T-cell (primary cell): ENCODE measurements at places on chromosomes 11 and 22.
A peak's percentile ranks its signal among the peaks of the same experiment; 100 is the strongest.

DNA sequence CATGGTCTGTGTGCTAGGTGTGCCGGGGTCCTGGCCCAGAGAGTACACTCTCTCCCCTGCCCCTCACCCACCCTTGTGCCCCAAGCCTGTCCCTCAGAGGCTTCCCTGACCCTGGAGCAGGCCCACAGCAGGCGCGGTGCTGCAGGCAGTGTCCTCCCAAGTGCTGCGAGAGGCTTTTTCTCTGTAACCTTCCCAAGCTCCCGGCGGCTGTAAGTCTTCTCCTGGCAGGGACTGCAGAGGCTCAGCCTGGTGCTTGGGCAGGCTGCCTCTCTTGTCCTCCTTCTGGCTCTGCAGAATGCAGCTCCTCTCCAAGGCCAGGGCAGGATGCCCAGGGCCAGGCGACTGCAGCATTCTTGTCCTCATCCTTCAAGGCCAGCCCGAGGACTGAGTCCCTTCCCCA is 15.9 kb downstream of the RFPL1 start:
- H3K27ac ChIP-seq, result no peak overlapping the region
- no peaks in the 10 kb centered on the region for H3K36me3 ChIP-seq
- H3K4me3 ChIP-seq, result no peak overlapping the region
- H3K27me3 ChIP-seq, result no peaks in the 10 kb centered on the region

DNA sequence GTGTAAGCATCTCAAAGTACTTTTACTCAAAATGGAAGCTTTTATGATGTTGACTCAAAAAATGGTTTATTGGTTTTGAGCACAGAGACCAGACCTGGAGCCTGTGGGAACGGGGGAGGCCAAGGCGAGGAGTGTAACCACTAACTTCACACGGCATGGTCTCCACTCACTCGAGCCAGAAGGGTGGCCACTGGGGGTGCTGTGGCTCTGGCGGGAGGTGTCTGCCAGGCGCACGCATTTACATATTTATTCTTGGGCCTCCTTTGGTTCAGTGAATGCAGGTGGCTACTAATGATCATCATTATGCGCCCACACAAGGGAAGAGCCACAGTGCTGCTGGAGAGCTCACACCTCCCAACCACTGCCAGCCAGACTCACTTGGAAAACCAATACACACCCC is 64.6 kb downstream of the FLRT1 start:
- peaks cover 4% of the 10 kb centered on the region for H3K27me3 ChIP-seq
- DNase-seq, result no peak
- H3K4me1 ChIP-seq, result no peaks in the 10 kb centered on the region
- no peaks in the 10 kb centered on the region for H3K36me3 ChIP-seq
- H3K27ac ChIP-seq, result no peak overlapping the region

- H3K27ac ChIP-seq, result no peak overlapping the region
- peaks cover 65% of the 10 kb centered on the region for H3K27me3 ChIP-seq
Measured at GRCh38 chr11:2164081-2164480, 3.1 kb upstream of the INS start.

DNA sequence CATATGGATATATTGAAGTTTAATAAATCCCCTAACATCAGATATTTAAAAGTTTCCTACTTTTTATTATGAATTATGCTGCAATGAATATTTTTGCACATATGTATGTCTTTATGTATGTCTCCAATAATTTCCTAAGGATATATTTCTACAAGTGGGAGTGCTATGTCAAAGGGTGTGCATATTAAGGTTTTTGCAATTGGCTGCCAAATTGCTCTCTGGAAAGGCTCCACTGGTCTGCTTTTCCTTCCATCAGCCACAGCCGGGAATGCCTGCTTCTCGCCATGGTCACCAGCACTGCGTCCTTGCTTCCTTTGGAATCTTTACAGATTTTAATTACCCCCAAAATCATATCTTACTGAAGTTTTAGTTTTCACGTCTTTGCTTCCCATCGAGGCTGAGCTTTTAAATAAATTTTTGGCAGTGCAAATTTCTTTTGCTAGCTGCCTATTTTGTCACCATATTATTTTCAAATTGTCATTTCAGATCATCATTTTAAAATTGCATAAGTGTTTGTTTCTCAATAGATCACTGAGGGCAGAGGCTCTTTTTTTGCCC is 221.7 kb downstream of the SNX19 start:
- H3K4me1 ChIP-seq, result no peaks in the 10 kb centered on the region
- H3K27ac ChIP-seq, result no peak overlapping the region
- no peak for DNase-seq
- H3K36me3 ChIP-seq, result no peaks in the 10 kb centered on the region
- H3K27me3 ChIP-seq, result no peaks in the 10 kb centered on the region
- no peak overlapping the region for H3K4me3 ChIP-seq

DNA sequence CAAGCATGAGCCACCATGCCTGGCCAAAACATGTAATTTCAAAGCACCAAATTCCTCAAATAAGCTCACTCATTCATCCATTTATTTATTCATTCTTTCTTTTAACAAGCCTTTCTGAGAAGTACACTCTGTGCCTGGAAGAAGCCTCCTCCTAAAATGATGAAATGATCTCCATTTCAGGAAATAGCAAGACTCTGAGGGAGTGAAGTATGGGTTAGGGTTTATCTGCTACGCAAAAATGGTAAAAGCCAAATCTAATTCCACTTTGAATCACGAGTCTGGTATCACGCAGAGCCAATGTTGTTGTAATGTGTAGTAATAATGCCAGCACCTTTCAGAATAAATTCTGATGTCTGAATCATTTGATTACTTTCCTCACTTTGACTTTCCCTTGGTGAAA is 1041.8 kb downstream of the LRRC4C start:
- H3K27ac ChIP-seq, result no peak overlapping the region
- no peaks in the 10 kb centered on the region for H3K4me1 ChIP-seq
- H3K36me3 ChIP-seq, result no peaks in the 10 kb centered on the region
- no peaks in the 10 kb centered on the region for H3K27me3 ChIP-seq
- DNase-seq, result no peak
- no peak overlapping the region for H3K4me3 ChIP-seq

- H3K27me3 ChIP-seq, result no peaks in the 10 kb centered on the region
- no peak for DNase-seq
- H3K27ac ChIP-seq, result no peak overlapping the region
- H3K36me3 ChIP-seq, result peaks cover 96% of the 10 kb centered on the region
Measured at GRCh38 chr11:121552154-121552553, 99.4 kb upstream of the SORL1-AS1 start.

GRCh38 chr11:118148856-118149255 is 3.8 kb downstream of the SCN4B start:
- DNase-seq, result no peak
- H3K27me3 ChIP-seq, result peaks cover 68% of the 10 kb centered on the region
- H3K27ac ChIP-seq, result no peak overlapping the region
- H3K36me3 ChIP-seq, result no peaks in the 10 kb centered on the region
- no peaks in the 10 kb centered on the region for H3K4me1 ChIP-seq

GRCh38 chr22:36220451-36220921 is 18.8 kb downstream of the APOL2 start:
- no peak for DNase-seq
- no peak overlapping the region for H3K27ac ChIP-seq
- H3K27me3 ChIP-seq, result peaks cover 12% of the 10 kb centered on the region
- H3K4me3 ChIP-seq, result no peak overlapping the region
- H3K36me3 ChIP-seq, result no peaks in the 10 kb centered on the region

GRCh38 chr11:117417342-117417741 is 89.7 kb downstream of the CEP164 start:
- no peak overlapping the region for H3K4me3 ChIP-seq
- no peaks in the 10 kb centered on the region for H3K36me3 ChIP-seq
- no peak overlapping the region for H3K27ac ChIP-seq
- H3K4me1 ChIP-seq, result no peaks in the 10 kb centered on the region
- H3K27me3 ChIP-seq, result no peaks in the 10 kb centered on the region

GRCh38 chr11:8168485-8169257 is at the start of gene RIC3:
TSS of gene RIC3 (minus strand) at chr11:8169025. CDS start at chr11:8168989, 36 bp downstream.
- no peaks in the 10 kb centered on the region for H3K36me3 ChIP-seq
- H3K27me3 ChIP-seq, result peaks cover 20% of the 10 kb centered on the region
- H3K4me3 ChIP-seq, result peak within 1 kb of the TSS; percentile 79
- no peak within 1 kb of the TSS for H3K27ac ChIP-seq
- peaks cover 9% of the 10 kb centered on the region for H3K4me1 ChIP-seq
- DNase-seq, result peak; percentile 17

- no peak for DNase-seq
- no peak overlapping the region for H3K27ac ChIP-seq
- H3K36me3 ChIP-seq, result no peaks in the 10 kb centered on the region
- peaks cover 4% of the 10 kb centered on the region for H3K27me3 ChIP-seq
Measured at GRCh38 chr11:47659276-47659675, 16.9 kb upstream of the MTCH2 start.

DNA sequence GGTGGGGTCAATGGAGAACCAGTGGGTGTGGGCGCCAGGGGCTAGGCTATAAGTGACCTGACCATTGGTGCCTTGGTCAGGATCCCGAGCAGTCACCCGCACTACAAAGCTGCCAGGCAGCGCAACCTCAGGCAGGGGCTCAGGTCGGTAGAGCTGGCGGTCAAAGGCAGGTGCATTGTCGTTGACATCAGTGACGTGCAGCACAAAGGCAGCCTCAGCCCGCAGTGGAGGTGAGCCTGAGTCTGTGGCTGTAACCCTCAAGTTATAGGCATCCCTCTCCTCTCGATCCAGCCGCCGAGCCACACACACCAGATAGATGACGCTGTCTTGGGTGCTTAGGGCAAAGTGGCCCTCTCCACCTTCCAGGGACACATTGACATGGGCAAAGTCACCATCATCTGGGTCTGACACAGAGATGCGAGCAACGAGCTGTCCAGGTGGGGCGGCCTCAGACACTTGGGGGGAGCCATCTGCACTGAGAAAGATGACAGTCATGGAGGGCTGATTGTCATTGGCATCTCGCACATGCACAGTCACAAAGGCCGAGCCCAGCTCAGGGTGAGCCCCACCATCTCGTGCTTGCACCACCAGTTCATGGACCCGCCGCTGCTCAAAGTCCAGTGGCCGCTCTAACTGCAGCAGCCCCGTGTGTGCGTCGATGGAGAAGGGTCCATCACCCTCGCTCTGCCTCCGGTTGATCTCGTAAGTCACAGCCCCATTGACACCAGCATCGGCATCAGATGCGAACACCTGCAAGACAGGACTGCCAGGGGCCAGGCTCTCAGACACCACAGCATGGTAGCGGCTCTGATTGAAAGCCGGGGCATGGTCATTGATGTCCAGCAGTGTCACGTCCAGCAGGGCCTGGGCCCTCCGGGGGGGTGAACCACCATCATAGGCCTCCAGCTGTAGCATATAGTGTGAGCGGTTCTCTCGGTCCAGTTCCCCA is 15.3 kb downstream of the DCHS1 start:
- no peak overlapping the region for H3K27ac ChIP-seq
- DNase-seq, result no peak
- H3K4me3 ChIP-seq, result no peak overlapping the region
- peaks cover 4% of the 10 kb centered on the region for H3K36me3 ChIP-seq
- peaks cover 2% of the 10 kb centered on the region for H3K4me1 ChIP-seq

- no peak overlapping the region for H3K27ac ChIP-seq
- no peak overlapping the region for H3K4me3 ChIP-seq
- no peak for DNase-seq
- no peaks in the 10 kb centered on the region for H3K27me3 ChIP-seq
- H3K36me3 ChIP-seq, result no peaks in the 10 kb centered on the region
- peaks cover 11% of the 10 kb centered on the region for H3K4me1 ChIP-seq
Measured at GRCh38 chr11:64606796-64607380, 15.9 kb downstream of the SLC22A12 start.
